ENCODE measurements at places on chromosomes 4 and X.
A peak's percentile ranks its signal among the peaks of the same experiment; 100 is the strongest.

- DNase-seq, result no peak
Measured at GRCh38 chrX:139204571-139204897, 326.0 kb upstream of the F9 start.

- DNase-seq, result no peak
Measured at GRCh38 chrX:66004928-66005829, 34.7 kb downstream of the VSIG4 start.

DNA sequence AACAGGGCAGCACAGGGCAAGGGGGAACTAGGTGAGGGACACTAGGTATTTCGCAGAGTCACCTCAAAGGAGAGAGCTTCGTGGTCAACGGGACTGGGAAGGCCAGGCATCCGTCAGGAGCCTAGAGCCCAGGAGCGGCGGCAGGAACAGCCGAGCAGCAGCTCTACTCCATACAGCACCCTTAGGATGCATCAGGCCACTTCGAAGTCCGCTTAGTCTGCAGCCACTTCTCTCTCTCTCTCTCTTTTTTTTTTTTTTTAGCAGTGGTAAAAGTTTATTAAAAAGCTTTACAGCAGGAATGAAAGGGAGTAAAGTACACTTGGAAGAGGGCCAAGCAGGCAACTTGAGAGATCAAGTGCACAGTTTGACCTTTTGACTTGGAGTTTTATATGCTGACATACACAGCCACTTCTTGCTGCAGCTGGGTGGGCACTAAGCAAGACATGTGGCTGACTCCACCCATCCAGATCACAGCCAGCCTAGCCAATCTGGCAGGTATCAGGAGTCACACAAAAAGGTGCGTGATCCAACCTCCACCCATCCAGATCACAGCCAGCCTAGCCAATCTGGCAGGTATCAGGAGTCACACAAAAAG, 209.7 kb upstream of the RADX start:
- no peak for DNase-seq

GRCh38 chr4:72531322-72531721, 37.7 kb downstream of the ADAMTS3 start:
- no peak for DNase-seq

DNA sequence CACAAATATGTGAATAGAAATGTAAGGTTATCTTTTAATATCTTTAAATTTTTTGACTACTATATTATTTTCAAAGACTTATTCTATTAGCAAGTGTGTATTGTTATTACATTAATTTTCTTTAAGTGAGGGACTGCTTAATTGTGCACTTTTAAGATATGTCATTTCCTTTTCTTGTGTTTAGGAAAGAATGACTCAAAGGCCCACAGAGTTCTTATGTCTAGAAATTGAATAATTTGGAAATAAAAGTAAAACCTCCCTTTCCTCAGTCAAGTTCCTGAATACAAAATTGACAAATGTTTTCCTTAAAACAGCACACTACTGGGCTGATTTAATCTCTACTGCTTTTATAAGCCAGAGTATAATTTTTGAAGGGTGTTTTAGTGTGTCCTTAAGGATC, 169.7 kb downstream of the TMEM47 start:
- no peak for DNase-seq

DNA sequence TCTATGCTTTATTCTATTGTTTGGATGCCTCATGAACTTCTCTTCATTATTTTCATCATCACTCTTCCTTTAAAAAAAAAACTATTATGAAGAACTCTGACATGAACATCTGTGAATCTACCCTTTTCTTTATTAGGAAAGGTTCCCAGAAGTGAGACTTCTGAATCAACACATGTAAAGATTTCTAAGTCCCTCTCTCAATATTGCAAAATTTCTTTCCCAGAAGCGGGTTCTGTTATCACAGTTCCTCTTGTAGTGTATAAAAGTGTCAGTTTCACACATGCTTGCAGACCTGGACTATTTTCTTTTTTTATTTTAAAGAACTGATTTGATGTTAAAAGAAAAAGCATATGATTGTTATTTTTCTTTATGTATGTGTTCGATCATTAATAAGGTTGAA, 330.8 kb upstream of the KLF3 start:
- DNase-seq, result no peak

GRCh38 chr4:7830747-7831146, 108.9 kb downstream of the AFAP1 start:
- DNase-seq, result no peak

DNA sequence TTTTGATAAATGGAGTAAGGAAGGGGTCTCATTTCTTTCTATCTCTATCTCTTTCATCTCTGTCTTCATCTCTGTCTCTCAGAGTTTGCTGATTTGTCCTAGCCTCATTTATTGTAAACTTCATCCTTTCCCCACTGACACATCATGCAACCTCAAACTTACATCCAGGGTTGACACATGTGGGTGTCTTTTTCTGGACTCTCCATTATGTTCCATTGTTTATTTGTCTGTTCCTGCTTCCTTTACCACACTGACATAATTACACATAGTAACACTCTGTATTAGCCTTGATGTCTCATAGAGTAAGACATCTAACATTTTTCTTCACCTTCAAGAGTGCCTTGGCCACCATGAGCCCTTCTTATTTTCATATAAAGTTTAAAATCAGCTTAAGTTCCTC, 8.1 kb upstream of the SRD5A3 start:
- no peak for DNase-seq

DNA sequence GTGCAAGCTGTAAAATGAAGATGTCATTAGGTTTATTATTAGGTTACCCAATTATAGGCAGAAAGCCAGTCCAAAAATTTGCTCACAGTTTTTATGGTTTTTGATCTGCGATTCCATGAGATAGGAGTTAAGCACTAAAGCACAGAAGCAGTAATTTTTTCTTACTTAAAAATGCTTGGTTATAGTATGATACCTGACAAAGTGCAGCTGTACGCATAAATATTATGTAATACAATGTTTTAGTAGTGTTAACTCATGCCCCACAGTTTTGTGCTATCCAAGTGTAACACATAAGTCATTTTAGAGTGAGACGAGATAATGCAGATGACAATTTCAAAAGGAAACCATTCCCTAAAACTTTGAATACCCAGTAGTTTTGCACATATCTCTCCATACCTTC, 357.8 kb downstream of the TMA16 start:
- DNase-seq, result no peak

GRCh38 chr4:123615901-123616300, 219.3 kb downstream of the SPRY1 start:
- DNase-seq, result no peak

- peak; percentile 0 for DNase-seq
Measured at GRCh38 chrX:70979136-70979762, 48.4 kb upstream of the SLC7A3 start.

DNA sequence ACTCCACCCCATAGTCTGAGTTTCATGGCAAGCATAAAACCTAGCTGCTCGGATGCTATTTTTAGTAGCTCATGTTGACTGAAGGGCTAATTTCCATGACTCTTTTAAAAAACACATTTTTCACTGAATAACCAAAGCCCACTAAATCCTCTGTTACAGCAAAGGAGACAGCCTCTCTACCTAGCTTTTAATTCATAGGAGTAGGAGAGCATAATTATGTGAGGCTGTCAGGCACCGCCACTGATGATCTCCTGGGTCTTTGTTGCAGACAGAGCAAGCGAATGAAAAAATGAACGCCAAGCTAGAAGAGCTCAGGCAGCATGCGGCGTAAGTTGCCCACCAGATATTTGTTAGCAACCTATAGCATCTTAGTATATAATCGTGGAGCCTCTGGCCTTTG, 53.5 kb downstream of the KIF4A start:
- DNase-seq, result no peak

- DNase-seq, result no peak
Measured at GRCh38 chr4:25970226-25970675, 56.2 kb downstream of the SMIM20 start.

DNA sequence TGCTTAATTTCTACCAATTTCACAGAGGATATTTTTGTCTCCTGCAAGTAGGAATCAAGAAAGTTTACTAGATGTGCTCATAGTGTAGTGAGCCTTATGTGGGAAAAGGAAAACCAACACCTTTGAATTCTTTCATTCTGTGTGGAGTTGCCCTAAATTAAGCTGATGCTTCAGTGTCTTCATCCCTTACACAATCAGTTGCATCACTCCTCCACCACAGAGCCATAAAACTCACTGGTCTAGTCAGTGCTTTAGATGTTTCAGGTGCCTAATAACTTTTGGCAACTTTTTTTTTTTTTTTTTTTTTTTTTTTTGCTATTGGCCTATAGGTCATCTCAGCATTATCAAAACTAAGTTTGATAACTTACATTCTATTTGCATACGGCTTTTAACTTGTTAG, 41.5 kb downstream of the HHIP start:
- DNase-seq, result no peak

DNA sequence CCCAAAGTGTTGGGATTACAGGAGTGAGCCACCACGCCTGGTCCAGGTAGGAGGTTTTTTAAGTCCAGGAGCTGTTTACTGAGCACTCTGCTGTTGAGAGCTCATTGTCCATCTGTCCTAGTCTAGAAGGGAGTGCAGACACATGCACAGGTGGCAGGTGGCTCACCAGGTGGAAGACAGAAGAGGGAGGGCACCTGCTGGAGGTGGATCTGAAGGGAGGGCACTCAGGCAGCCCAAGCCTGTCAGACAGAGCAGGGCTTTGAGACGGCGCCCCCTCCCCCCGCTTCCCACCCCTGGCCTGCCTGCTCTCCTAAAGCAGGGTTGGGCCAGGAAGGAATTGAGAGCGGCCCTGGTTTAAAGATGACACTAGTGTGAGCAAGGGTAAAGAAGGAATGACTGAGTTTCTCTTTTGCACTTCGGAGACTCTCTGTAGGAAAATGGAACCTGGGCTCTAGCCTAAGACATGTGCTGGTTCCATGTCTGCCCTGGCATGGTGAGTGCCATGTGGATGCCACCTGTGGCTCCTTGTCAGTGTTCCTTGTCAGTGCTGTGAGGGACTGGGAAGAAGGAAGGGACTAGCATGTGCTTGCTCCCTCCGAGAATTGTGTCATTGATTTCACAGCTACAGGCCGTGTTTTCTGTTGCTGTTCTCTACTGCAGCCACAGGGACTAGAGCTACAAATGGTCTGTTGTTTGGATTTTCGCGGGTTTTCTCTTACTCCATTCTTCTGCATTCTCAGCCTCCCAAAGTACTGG, 108.6 kb downstream of the TNIP2 start:
- no peak for DNase-seq

GRCh38 chr4:70437197-70437596, 34.8 kb upstream of the MUC7 start:
- DNase-seq, result no peak

DNA sequence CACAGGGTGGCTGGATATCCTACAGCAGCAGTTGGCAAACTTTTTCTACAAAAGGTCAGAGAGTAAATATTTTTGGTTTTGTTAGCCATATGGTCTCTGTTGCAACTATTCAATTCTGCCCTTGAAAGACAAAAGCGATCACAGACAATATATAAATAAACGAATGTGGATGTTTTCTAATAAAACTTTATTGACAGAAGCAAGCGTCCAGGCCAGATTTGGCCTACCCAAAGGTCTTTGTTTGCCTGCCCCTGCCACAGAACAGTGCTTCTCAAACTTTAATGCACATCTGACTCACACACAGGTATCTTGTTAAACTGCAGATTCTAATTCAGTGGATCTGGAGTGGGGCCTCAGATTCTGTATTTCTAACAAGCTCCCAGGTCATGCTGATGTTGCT, 621.4 kb upstream of the DIPK2B start:
- no peak for DNase-seq

- DNase-seq, result no peak
Measured at GRCh38 chr4:109607976-109608375, 47.9 kb downstream of the MCUB start.

- DNase-seq, result no peak
Measured at GRCh38 chr4:139658586-139659382, 6.8 kb upstream of the MGST2 start.

GRCh38 chrX:8783097-8783713, 18.0 kb downstream of the FAM9A start:
- peak; percentile 31 for DNase-seq

GRCh38 chrX:7060444-7060843, 87.1 kb upstream of the STS start:
- DNase-seq, result no peak

- no peak for DNase-seq
Measured at GRCh38 chr4:150325872-150326271, 247.6 kb downstream of the DCLK2 start.

DNA sequence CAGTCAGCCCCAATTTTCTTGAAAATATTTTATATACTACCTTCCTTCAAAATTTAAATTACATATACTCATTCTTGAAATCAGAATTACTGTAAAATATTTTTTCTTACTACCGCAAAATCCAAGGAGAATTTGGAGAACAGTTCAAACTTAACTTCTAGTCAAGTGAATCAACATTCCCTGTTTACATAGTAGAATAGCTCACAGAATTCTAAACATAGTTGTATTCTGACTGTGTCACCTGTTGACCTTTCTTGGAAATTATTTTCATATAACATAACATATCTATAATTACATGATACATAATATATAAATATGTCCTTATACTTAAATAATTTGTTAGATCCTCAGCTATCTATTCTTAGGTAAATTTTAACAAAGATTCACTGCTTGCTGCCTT, 31.0 kb upstream of the FGF5 start:
- DNase-seq, result no peak

DNA sequence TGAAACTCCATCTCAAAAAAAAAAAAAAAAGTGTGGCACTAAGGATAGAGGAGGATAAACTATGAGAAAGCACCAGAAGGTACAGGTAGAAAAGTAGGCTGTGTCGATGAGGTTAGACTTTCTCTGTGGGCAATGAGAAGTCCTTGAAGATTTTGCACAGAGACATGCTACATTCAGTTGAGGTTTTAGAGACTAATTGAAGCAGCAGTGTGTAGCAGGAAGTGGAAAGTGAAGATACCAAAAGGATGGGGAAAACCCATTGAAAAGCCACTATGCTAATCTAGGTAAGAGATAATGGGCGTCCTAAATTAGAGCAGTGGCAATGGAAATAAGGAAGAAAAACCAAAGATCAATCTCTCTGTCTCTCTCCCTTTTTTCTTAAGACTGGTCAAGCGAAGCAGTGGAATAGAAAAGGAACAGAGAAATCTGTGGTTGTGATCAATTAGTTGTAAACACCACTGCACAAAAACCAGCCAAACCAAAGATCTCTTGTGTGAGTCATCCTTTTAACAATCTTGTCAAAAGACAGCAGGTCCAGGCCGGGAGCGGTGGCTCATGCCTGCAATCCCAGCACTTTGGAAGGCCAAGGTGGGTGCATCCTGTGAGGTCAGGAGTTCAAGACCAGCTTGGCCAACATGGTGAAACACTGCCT, 3.5 kb downstream of the SPINK2 start:
- peak; percentile 8 for DNase-seq

GRCh38 chrX:123267220-123267619, 83.1 kb downstream of the GRIA3 start:
- no peak for DNase-seq

- no peak for DNase-seq
Measured at GRCh38 chr4:184447664-184448063, 26.7 kb downstream of the IRF2 start.
